ENCODE measurements at places on chromosomes 1 and 21. TPM values are rescaled to one million over a fixed set of nuclear protein-coding genes. Genes with fewer than 3 reads are reported as not detected.

DNA sequence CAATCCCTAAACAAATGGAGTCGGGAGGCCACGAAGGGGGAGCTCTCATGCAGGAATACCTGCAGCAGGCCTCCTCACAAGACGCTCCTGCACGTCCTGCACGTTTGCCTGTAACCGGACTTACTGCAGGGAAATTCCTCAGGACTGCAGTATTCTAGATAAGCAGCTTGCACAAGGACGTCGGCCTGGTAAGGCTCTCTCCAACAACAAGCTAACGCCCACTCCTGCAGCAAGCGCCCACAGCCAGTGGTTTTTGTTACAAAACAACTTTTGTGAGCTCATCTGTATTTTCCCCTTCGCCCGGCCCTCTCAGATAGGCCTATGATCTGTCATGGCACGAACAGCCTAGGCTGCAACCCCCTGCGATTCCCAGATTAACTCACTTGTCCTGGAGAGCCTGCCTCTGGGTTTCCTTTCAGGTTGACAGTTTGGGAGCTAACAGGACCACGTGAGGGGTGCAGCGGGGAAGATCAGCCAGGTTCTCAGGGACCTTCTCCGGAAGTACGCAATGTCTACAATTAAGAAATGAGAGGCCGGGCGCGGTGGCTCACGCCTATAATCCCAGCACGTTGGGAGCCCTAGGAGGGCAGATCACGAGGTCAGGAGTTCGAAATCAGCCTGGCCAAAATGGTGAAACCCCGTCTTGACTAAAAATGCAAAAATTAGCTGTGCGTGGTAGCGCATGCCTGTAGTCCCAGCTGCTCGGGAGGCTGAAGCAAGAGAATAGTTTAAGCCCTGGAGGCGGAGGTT, 921 bp upstream of the MIB2 start:
- DNase-seq = peak; percentile 58

- no peak for DNase-seq
Observed at GRCh38 chr1:64581135-64581842, 111.4 kb downstream of the CACHD1 start.

DNA sequence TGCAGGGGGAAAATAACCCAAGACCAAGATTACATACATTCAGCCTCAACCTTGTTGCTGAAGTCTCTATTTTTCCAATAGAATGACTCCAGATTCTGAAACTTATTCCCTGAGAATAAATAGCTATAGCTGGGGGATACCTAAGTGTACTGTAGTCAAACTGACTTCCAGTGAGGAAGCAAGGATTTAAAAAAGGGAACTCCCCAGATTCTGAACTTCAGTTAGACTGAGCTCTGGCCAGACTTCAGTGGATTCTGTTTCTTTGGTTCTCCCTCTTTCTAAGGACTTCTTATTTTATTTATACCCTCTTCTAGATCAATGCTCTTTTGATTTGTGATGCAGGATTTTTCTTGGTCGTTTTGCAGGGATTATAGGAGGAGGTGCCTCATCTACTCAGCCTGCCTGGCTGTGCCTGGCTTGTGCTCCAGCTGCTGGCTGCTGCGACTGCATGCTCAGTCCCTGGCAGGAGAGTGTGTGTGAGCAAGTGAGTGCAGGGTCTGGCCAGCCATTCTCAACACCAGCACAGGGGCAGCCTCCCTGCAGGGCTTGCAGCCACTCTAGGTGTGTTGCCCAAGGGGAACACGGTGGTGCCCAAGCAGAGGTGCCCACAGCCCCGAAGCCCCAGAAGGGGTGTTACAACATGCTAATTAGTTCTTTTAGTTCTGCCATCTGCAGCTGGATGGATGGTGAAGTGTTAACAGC, 43.0 kb downstream of the SPATA17 start:
- no peak for DNase-seq

- DNase-seq = no peak
Observed at GRCh38 chr1:31814041-31814511, 1.7 kb downstream of the SPOCD1 start.

DNA sequence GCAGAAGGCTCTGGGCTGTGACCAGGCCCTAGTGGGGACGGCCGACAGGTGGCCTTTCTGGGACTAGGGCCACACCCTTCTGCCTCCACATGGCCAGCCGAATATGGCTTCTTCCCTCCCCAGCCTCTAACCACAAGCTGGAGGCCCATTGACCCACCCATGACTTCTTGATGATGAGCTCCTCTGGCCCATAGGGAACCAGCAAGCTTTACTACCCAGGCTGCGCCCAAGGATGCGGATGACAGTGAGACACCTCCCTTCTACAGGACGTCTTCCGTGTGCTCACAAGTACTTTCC, 41.0 kb downstream of the LDLRAD2 start:
- no peak for DNase-seq

- no peak for DNase-seq
Observed at GRCh38 chr1:75265792-75266191, 131.6 kb downstream of the LHX8 start.

DNA sequence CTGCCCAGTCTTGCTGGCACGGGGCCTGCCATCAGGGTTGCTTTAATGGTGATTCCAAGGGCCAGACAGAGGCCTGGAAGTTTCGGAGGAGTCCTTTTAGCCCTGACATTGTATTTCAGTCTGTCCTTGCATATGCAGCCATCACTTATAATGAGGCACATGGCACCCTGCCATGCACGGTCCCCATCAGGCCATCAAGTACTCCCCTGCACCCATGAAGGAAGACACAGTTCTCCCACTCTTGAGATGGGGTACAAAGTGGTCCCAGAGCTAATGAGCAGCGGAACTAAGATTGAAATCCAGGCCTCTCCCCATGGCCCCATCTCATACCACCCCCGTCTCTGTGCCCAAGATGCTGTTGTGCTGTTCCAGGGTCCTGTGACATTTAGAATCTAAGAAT, 596.6 kb downstream of the PTPRU start:
- DNase-seq = no peak

GRCh38 chr1:15592285-15592684, 7.4 kb upstream of the AGMAT start:
- DNase-seq = no peak

DNA sequence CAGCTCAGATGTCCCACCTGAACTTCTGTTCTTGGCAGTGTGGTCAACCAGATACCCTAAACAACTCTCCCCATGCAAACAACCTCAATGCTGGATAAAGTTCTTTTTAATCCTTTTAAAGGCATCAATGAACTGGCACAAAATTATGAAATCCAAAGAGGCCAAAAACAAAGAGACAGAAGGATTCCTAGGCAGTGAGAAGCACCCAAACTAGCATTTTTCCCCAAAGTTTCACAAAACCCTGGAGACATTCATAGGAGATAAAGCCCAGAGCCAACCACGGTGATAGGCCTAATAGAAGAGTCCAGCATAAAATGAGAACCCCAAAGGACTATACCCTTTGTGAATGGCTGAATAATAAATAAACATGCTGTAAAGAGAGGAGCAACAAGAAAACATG, 50.7 kb downstream of the MATN1 start:
- DNase-seq = no peak

DNA sequence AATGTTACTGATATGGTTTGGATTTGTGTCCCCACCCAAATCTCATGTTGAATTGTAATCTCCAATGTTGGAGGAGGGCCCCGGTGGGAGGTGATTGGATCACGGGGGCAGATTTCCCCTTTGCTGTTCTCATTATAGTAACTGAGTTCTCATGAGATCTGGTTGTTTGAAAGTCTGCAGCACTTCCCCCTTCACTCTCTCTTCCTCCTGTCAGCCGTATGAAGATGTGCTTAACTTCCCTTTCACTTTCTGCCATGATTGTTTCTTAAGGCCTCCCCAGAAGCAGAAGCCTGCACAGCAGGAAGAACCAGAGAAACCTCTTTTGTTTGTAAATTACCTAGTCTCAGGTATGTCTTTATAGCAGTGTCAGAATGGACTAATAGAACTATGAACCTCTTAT, 28.4 kb downstream of the TRIM33 start:
- DNase-seq = no peak

DNA sequence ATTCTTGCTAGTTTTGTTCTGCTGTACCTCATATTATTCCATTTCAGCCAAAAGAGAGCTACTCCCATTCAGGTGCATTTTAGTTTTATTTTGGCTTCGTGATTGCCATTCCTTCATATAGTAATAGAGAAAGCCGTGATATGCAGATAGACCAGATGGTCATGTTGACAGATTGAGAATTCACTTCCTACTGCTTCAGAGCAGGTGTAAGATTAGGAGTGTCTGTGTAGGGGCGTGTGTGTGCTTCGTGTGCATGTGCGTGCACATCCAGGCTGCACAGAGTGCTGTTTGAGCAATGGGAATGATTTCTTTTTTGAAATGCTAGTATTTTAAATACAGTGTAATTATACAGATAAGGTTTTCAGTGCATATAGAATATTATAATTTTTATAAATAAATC, 10.3 kb downstream of the NFIA start:
- no peak for DNase-seq

- DNase-seq = no peak
Observed at GRCh38 chr1:32729254-32730046, 26.9 kb upstream of the SYNC start.

GRCh38 chr1:183159960-183160359, 26.1 kb upstream of the LAMC2 start:
- DNase-seq = peak; percentile 91

- DNase-seq = no peak
Observed at GRCh38 chr1:204094313-204094729, 21.4 kb downstream of the SOX13 start.

DNA sequence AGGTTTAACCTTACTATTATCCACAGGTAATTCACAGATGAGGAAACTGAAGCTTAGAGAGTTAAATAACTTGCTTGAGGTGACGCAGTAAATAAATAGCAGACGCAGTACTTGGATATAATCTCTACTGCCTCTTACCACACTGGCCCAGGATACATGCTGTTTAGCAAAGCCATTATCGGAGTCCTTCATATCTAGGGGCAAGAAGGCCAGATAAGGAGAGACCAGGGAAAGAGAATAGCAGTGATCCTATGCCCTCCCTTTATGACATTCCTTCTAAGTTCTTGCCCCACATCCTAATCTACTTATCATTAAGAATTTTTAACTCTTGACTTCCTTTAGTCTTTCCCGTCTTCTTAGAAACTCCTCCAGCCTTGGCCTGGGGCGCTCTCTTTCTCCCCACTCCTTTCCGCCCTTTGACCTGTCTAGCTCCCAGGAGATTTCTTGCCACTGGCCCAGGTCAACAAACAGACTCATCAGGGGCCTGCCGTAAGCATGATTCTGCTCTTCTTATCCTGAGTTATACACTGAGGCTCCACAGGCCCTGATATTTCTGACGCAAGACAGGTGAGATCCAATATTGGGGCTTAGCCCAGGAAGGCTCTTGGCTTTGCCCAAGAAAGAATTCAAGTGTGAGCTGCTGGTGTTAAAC, 11.4 kb upstream of the SLAMF1 start:
- no peak for DNase-seq

DNA sequence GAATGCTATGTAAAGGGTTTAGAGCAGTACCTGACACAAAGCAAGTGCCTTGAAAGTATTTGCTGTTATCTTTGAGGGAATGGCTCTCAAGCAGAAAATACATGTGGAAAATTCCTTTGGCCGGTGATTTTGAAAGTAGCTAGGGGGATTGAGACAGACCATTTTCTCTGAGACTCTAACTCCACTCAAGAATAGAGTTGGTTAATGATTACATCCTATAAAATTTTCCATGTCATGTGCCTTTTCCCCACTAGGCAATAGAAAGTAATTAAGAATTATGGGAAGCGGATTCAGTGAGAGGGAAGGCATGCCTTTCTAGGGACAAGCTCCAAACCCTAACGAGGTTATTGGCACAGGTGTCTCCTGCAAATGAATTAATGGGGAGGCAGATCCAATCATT, 276.0 kb downstream of the GPATCH2 start:
- DNase-seq = no peak

GRCh38 chr1:104780470-104781078, 1030.9 kb downstream of the AMY1C start:
- DNase-seq = no peak

- peak; percentile 75 for DNase-seq
Observed at GRCh38 chr1:219660666-219661463, 48.0 kb upstream of the ZC3H11B start.

DNA sequence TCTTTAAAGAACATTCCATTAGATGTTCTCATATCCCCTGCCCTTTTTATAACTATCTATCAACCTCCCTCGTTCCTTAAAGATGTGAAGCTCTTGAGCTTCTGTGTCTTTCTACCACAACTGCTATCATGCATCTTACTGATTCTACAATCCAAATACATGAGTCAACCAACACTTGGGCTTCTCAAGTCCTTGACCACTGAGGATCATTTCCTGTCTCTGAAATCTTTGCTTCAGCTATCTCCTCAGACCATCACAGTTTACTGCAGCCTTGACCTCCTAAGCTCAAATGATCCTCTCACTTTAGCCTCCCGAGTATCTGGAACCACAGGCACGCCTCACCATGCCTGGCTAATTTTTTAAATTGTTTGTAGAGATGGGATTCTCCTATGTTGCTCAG, 75.2 kb downstream of the FMO4 start:
- DNase-seq = no peak

DNA sequence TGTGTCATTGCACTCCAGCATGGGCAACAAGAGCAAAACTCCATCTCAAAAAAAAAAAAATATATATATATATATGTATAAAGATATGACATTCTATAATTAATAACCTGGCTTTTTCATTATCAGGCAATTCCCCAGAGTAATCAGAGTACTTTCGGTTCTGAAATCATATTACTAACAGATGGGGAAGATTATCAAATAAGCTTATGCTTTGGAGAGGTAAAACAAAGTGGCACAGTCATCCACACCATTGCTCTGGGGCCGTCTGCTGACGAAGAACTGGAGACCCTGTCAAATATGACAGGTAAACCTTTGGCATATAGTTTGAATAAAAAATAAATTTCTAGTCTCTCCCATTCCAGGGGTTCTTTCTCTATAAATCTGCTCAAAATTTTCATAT, 58.5 kb upstream of the SH3GLB1 start:
- no peak for DNase-seq

Gene CFAP74
- not detected for total RNA-seq

Gene WNT4
- 2.1 TPM for total RNA-seq

Gene TSNAX
- total RNA-seq = 15.7 TPM

Gene NDUFS2
- total RNA-seq = 209 TPM

Gene PDC
- total RNA-seq = not detected

Gene AZIN2
- total RNA-seq = 32.7 TPM

Gene SGIP1
- 1.4 TPM for total RNA-seq

Gene CFHR4
- total RNA-seq = not detected

Gene PCAT6
- total RNA-seq = not detected

Gene AIRE
- total RNA-seq = not detected

Gene PTAFR
- total RNA-seq = 3.2 TPM

Gene KRTAP13-2
- total RNA-seq = 1.7 TPM

Gene DNAJC8
- 60.2 TPM for total RNA-seq

Gene CYP2J2
- 53.9 TPM for total RNA-seq

Gene GJA8
- not detected for total RNA-seq
